Activated effector memory CD4-positive, alpha-beta T cell treated with anti-CD3 and anti-CD28 coated beads, Interleukin-2, amount 50 U/mL, for 16 hours (primary cell): ENCODE measurements at places on chromosomes 12 and 14.
A peak's percentile ranks its signal among the peaks of the same experiment; 100 is the strongest.

GRCh38 chr14:101318271-101318670, 243.0 kb upstream of the DIO3 start:
- no peak for DNase-seq

- DNase-seq, result no peak
Measured at GRCh38 chr14:85852906-85853305, 323.0 kb downstream of the FLRT2 start.

DNA sequence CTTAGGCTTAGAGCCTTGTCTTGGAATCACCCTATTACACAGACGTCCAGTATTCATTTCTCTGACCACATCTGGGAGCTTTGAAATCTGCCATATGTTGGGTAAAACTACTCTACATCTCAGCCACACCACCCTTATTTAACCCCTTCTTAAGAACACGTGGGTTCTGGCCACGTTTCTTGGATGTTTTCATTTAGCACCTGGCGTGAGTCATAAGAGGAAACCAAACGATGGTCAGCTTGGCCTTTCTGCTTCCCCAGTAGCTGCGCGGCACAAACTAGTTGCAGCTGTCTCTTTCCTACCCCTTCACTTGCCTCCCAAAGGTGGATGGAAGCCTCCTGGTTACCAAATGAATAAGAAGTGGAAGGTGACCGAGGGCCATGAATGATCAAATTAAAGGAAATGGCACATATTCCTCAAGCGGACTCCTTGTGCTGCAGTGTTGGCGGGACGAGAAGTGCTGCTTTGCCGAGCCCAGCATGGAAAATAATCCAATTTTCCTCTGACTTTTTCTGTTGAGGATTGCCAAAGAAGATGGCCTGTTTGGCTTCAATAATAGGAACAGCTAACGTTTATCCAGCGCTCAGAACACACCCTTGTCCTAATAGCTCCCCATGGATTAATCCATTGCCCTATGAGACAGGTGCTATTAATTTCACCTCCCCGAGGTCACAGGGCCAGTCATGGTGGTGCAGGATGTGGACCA, 154.1 kb downstream of the ZNF664 start:
- no peak for DNase-seq

GRCh38 chr14:53912021-53912420, 44.6 kb downstream of the BMP4 start:
- no peak for DNase-seq

DNA sequence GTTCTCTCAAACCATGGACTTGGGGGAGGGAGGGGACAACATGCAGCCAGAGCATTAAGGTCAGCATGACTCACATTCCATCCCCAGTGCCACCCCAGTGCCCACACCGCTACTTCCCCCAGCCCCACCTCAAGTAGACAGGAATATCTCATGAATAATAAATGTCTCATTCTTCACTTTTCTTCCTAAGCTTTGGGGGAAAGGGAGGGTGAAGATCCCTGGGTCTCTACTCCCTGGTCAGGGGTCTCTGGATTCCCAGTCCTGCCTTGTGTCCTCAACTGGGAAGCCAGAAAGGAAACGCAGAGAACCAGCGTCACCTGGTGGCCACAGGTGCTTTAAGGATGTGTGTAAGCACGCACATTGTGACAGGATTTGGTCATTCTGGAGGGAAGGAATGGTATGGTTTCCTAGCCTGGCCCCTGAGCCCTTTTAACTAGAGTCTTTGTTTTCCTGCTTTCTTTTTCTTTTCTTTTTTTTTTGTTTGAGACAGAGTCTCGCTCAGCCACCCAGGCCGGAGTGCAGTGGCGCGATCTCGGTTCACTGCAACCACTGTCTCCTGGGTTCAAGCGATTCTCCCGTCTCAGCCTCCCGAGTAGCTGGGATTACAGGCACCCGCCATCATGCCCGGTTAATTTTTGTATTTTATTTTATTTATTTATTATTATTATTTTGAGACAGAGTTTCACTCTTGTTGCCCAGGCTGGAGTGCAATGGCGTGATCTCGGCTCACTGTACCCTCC, 3.4 kb downstream of the GPR84 start:
- peak; percentile 83 for DNase-seq

DNA sequence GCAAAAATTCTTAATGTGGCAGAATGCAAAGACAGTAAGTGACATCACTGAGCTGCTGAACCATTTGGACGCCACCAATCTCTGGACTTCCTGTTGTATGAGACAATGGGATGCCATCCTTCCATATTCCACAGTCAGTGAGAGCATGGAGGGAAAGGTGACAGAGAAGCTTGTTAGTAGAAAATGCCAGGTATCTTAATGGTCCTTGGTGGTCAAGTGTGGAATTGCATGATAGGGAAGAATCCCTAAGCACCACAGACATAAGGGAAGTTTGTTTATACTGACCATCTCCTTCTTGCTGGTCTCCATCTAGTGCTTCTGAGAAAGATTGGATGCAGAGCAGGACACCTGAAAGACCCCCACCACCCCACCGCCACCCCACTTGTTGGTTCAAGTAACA, 1410.0 kb upstream of the TMEM132C start:
- DNase-seq, result no peak

DNA sequence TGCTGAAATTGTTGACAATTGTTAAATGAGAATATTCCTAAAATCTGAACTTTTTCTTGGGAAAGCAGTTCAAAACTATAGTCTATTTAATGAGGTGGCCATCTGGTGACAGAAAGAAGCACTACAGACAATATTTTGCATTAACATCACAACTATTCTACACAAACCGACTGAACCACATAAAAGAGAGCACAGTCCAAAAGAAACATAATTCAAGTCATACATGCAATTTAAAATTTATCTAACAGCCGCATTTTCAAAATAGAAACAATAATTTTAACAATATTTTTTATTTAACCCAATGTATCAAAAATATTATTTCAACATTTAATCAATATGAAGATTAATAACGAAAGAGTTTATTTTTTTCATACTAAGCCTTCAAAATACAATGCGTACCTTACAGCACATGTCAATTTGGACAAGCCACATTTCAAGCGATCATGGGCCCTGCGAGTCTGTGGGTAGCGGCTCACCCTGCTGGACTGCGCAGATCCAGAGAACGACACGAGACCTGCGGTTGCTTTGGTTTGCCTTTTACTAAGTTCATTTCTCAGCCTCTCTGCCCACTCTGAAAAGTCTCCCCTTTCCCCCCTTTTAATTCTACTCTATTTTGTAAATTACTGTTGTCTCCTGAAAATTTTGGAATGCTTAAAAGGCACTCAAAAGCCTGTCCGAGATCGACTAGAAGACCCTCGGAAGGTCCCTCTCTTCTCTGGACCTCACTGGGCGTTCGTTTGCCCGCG, 947 bp upstream of the LRRC9 start:
- no peak for DNase-seq

DNA sequence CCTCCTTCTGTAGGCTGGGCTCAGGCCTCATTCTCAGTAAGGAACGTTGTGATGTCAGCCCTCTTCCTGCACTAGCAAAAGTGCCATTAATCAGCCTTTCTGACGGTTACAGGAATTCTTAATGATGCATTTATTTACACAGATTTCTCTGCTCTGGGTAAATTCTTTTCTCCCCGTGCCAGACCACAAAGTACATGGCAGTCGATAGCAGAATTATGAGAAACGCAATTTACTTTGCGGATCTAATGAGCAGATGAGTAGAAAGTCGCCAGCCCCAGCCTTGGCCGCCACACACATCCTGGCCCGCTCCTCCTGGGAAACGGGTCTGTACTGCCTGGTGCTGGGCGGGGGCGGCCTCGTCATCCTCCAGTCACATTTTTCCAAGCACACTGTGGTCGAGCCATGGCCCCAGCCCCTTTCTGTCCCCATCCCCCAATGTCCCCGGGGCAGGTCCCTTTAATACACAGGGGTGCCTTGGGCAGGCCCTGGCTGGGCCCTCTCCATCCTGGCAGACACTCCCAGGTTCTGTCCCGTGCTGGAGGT, 25.9 kb downstream of the NOC4L start:
- DNase-seq, result no peak

DNA sequence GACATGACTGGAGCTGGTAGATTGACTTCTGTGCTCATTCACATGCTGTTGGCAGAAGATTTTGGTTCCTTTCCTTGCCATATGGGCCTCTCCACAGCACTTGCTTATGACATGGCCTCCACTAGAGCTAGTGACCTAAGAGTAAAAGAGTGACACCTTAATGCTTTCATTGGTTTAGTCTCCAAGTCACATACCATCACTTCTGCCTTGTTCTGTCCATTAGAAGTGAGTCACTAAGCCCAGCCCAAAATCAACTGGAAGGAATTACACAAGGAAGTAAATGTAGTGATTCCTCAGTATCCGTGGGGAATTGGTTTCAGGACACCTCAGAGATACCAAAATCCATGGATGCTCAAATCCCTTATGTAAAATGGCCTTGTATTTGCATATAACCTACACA, 81.3 kb downstream of the PPHLN1 start:
- DNase-seq, result no peak
